ENCODE measurements at places on chromosomes 3 and 15.

GRCh38 chr15:29686079-29686425, 136.2 kb downstream of the TJP1 start:
- no peak for DNase-seq

GRCh38 chr15:62999923-63000561, 42.5 kb upstream of the TPM1 start:
- no peak for DNase-seq

- no peak for DNase-seq
Measured at GRCh38 chr3:24388159-24388558, 106.5 kb downstream of the THRB start.

GRCh38 chr15:58852347-58852746, 81.1 kb downstream of the SLTM start:
- DNase-seq, result no peak

- no peak for DNase-seq
Measured at GRCh38 chr3:188975600-188976314, 196.0 kb upstream of the TPRG1 start.

- no peak for DNase-seq
Measured at GRCh38 chr15:80286055-80286454, 34.0 kb upstream of the CTXND1 start.

Measured in mucosa of gallbladder (tissue), 1 donor.